ENCODE measurements at places on chromosomes 16 and 17.

- DNase-seq = peak; percentile 36
These were observed 72.9 kb downstream of the MRM1 start for GRCh38 chr17:36674278-36674650.

DNA sequence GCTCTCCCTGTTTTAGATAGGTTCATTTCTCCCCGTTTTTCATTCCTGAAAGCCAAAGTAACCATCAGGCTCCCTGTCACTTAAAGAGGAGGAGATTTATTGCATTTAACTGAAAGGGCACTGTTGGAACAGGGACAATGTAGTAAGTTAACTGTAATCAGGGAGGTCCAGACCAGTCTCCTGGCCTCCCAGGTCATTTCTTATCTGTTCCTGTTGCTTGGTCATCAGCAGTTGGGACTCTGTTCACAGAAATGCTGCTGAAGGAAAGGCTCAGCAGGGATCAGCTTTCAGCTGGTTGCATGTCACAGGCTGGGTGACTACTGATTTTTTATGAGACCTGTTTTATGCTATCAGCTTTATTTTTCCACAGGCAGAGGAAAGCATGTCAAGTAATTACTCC, 622.6 kb upstream of the GOT2 start:
- DNase-seq = no peak

DNA sequence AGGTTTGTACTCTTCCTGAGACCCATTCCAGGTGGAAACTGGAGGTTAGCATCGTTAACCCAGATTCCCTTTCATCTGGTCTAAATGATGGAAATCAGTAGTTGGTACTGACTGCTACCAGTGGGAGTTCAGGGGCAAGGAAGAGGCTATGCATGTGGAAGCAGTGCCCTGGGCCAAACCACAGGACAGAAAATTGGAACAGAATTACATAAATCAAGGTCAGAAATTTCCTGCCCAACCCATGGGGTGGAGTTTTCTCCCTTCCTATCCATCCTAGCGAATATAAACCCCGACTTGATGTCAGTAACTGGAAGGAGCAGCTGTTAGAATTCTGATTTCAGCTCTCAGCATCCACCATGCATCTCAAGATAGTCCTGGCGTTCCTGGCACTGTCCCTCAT, at the start of gene AOC2:
Gene AOC2 (plus strand): TSS at position 310 of the 400 bp plus-strand sequence. CDS start 47 bp downstream, at position 357.
- DNase-seq = no peak

- no peak for DNase-seq
These were observed 291.8 kb downstream of the SOX9 start for GRCh38 chr17:72412650-72413076.

DNA sequence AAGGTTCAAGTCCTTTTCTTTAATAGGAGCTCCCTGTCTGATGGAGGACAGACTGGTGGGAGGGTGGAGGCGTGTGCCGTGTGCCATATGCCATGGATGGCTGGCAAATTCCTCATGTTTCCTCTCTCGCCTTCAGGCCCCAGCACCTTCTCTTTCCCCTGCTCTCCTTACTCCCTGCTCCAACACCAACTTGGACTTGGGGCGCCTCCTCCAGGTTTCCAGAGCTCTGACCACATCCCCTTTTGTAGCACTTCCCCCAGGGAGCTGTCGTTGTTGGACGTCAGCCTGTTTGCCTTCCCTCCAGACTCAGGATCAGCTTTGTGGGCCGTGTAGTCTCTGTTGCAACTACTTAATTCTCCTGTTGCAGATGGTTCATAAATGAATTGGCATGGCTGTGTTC, 30.7 kb downstream of the TMC7 start:
- DNase-seq = no peak

DNA sequence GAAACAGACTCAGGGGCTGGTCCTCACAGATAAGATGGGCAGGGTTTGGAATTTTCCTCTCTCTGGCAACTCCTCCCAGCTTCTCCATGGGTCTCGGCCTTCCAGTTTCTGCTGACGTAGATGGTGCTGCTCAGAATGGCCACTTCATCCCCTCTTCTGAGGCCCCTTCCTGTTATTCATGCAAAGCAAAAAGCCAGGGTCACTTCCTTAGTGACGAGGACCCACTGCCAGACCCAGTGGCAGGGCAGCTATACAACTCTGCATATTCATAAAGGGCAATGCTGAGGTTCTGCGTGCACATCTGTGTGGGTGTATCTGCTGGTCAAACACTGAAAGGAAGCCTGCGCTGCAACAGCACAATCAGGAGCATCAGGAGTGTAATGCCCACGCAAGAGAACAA, 108.8 kb downstream of the WSCD1 start:
- no peak for DNase-seq

DNA sequence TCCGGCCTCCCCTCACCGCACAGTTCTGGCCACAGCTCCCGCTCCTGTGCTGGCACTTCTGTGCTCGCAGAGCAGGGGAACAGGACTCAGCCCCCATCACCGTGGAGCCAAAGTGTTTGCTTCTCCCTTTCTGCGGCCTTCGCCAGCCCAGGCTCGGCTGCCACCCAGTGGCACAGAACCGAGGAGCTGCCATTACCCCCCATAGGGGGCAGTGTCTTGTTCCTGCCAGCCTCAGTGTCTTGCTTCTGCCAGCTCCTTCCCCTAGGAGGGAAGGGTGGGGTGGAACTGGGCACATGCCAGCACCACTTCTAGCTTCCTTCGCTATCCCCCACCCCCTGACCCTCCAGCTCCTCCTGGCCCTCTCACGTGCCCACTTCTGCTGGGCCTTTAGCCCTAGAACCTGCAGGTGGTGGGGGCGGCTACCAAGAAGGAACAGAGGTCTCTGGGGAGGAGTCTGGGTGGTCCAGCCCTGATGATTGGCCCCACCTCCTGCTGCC, 645 bp upstream of the ELMO3 start:
- DNase-seq = no peak

DNA sequence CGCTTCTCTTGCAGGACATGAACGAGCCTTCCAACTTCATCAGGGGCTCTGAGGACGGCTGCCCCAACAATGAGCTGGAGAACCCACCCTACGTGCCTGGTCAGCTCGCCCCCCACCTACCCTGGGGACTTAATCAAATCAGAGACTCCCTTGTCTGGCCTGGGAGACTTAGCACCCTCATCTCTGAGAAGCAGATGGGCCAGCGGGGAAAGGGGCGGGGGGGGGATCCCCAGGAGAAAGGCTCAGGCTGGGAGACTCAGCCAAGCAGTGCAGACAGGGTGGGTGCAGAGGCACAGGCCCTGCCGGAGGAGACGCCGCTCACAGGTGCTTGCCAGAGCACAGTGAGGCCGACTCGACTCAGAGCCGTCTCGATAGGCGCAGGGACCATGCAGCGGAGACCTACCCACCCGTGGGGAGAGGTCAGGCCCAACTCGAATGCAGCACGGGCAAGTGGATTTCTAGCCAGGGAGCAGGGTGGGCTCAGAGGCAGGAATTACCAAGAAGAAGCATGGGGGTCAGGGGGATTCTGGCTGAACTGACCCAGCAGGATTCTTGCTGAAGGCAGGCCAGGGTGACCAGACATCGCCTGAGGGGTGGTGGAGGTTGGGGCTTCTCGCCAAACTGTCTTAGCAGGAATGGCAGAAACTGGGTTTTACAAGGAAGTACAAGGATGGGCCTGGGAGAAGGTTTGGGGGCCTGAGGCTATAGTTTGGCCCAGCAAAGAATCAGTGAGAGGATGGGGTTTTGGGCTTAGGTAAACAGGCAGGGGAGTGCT, 9.7 kb downstream of the GAA start:
- no peak for DNase-seq
